ENCODE measurements at places on chromosomes 7 and 10.

- DNase-seq = no peak
These were observed 560.5 kb downstream of the PARD3 start for GRCh38 chr10:34254596-34254995.

DNA sequence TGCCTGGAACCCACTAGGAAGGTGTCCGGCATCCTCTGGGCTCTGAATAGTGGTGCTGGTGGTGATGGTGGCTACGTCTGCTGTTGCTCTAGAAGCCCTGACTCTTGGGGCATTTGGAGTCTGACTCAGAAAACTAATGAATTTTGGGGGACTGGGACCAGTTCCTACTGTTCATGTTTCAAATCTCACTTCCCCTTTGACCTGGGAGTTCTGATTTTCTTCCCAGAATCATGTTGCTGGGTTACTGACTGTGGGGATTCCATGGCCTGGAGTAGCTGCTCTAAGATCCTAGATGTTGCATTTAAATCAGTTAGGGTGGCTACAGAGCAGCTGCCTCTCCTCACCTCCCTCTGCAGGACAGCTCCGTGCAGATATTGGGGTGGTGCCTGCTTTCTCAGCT lies 3.2 kb downstream of the TSPAN33 start:
- no peak for DNase-seq

DNA sequence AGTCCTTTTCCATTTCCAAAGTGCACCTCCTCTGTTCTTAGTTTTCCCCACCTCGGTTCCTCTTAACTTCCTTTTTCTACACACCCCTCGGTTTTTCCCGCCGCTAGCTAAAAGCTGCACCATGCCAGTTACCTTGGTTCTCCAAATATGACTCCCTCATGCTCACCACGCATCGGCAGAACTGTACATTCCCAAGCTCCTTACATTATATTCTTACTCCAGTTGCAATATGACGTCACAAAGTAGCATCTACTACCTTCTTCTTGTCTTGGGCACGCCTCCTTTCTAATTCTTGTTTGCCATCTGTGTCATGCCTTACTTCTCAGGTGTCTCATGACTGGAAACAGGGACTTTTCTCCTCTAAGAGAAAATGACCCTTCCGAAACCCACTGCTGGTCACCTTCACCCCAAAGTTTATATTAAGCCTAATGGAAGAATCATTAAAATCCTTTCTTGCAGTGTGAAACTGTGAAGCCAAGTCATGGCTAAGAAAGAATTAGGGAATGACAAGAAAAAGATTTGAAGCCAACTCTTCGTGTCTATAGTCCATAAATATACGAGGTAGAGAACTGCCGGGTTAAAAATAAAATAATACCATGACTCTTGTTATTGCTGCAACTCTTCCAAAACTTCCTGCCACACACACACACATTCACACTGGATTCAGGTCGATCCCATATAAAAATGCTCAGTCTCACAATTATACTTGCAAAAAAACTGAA lies 1.7 kb downstream of the ESYT2 start:
- no peak for DNase-seq

DNA sequence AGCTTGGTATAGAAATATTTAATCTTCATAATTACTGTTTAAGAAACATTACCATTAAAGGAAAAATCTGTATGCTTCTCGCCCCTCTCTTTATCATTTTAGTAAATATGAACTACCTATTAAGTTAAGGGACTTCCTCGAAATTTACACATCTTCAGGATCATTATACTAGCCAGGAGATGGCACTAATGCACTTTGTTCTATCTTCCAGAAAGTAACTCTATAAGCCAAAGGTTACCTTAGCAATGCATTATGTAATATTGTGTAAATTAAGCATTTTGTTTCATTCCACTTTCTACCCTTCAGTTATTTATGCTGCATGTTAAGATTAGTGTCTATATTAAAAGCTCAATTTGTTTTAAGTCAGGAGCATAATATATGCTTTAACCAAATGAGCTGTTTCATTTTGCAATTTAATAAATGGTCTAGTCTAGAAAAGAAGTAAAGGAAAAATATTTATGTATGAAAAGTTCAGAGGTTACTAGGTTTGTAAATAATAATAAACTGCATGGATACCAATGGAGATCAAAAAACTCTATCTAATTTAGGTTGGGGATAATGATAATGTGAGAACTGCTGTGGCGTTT lies 128.5 kb downstream of the ANKRD7 start:
- no peak for DNase-seq

DNA sequence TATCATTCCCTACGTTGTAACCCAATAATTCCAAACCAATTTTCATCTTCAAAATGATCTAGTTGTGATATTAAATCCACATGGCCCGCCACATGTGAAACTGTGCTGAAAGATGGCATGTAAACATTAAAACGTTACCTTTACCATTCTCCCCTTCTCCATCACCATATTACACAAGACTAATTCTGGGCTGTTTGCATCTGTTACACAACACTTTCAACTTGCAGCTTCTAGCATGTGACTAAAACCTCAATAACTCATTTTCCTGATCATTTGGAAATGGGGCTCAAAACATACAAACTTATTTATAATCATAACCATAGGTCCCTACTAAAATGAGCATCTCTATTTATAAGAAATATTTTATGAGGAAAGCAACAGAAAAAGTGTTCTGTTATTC lies 4.7 kb downstream of the MTERF1 start:
- DNase-seq = no peak

DNA sequence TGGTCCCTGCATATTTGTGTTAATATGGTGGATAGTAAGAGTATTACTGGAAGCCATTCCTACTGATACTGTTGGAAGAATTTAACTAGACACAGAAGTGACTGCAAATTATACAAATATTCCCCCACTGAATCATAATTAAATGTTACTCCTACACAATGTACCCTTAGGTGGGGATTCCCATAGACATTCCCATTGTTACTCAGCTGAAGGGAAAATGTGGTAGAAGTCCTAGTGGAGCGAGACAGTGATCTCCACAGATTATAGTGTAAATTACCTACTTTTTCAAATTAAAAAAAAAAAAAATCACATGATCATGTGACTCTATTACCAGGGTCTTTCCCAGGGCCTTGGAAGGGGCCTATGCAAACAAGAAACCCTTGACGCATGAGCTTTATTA lies 611.8 kb downstream of the LRMDA start:
- DNase-seq = no peak

GRCh38 chr10:77111611-77112550 lies 525.7 kb downstream of the KCNMA1 start:
- peak; percentile 46 for DNase-seq

- DNase-seq = no peak
These were observed 117.2 kb downstream of the MYOF start for GRCh38 chr10:93364966-93365365.

GRCh38 chr7:13017333-13017857 lies 330.0 kb downstream of the ARL4A start:
- no peak for DNase-seq

- no peak for DNase-seq
These were observed 29.9 kb downstream of the KAZALD1 start for GRCh38 chr10:101091546-101092290.

- DNase-seq = no peak
These were observed 251.7 kb upstream of the PITRM1 start for GRCh38 chr10:3424111-3424851.
